ENCODE measurements at places on chromosomes 11 and 22.

DNA sequence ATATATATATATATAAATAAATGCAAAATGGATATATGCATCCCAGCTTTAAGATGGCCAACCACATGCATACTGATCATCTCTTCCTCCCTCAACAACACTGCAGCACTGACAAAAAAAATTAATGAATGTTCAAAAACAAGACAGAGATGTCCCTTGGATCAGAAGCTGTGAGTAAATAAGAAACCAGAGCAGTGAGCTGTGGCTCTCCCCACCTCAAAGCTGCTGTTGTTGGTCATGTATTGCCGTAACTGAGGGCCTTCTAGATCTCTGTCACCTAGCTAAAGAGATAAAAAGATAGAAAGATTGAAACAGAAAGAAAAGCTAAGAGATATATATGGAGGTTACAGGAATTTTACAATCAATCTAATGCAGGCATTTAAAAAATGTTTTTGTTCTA, 15.5 kb upstream of the TMEM135 start:
- DNase-seq: no peak

- DNase-seq: no peak
Observed at GRCh38 chr11:75891947-75892739, 77.1 kb downstream of the UVRAG start.

- DNase-seq: no peak
Observed at GRCh38 chr11:65058419-65059054, at the start of gene NAALADL1. Gene NAALADL1, minus strand, starts transcription at chr11:65058553. Its CDS starts 32 bp downstream, at chr11:65058521.

GRCh38 chr22:31867386-31868153, 76.8 kb upstream of the YWHAH start:
- no peak for DNase-seq

DNA sequence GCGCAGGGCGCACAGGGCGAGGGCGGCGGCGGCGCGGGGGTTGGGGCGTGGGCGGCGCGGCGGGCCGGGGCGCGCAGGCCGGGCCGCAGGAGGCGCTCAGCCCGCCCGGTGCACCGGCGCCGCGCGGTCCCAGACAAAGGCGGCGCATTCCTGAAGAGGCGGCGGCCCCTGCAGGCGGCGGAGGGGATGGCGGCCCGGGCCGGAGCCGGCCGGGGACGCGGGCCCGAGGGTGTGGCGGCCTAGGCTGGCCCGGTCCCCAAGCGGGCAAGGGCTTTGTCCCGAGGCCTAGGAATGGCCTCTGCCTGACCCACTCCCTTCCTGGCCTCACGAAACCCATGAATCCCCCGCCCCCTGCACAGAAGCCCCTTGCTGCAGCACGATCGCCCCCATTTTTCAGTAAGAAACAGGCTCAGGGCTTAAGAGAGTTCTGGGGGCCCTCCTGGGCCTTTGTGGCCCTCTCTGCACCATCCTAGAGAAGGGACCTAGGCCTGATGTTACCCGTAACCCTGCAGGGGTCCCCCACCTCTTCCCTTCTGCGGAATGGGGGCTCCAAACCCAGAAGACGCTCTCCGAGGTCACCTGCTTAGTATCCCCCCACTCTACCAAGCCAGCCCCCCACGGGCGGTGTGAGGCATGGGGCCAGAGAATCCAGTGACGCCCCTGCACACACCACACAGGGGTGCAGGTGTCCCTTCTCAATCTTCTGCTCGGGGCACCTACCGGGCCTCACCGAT, at the start of gene RTN4R:
RTN4R (minus strand) TSS at position 40 of the 734 bp plus-strand sequence. CDS start 226 bp downstream, outside the sequence.
- DNase-seq: peak; percentile 43

DNA sequence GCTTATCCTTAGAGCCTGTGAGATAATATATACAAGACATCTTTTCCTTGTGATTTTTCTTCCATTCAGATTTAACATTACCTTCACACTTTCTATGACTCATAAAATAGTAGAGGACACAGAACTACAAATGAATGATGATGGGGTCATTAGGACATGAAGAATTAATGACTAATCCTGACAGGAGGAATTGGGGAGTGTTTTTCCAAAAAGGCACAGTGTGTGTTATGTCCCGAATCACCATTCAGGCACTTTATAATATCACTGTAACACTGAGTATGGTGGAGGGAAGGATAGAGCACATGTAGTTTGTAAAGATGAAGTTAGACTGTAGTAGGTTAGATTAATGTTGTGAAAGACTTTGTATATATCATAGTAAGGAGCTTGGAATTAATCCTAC, 391.3 kb downstream of the JRKL start:
- no peak for DNase-seq

GRCh38 chr11:9689721-9690120, 25.8 kb downstream of the SWAP70 start:
- peak; percentile 17 for DNase-seq

DNA sequence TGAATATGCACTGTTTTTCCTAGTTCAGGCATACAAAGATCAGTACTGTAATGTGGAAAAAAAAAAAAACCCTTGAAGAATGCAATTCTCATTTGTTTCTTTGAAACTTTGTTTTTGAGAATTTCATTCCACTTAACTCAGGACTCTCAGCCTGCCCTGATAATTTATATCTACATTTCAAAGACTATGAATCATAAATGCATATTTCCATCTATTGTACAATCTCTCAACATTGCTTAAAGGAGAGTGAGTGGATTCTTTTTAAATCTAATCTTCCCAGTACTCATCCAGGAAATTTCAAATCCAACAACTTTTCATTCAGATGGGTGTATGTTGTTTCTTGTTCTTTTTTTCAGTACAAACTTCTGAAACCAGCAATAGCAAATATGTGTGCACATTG, 322.2 kb upstream of the DDI1 start:
- DNase-seq: no peak

DNA sequence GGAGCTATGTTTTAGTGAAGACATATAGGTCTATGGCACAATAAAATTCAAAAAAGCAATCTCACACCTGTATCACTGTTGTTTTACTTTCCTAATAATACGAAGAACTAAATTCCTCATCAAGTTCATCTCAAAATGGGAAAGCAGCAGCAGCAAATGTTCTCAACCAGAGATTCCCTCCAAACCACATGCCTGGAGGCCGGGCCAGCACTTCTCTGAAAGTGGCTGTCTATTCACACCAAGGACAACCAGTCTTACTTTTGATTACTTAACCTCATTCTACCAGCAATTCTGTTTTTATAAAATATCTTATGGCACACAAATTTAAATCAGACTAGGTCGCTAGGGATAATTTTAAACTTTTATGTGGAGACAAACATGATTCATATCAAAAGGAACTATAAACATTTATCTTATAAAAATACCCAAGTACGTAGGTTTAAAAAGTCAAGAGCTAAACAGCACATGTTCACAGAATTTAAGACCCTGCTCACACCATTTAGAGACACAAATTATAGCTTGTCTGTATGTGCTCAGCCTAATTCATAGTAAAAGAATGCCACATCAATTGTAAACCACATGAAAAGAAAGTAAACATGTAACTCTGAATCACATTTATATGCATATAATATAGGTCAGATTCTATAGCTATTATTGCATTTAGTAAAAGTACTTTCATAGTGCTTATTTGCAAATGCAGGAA, 46.1 kb downstream of the RRAS2 start:
- DNase-seq: no peak

GRCh38 chr11:8384199-8384821, 120.6 kb upstream of the LMO1 start:
- peak; percentile 75 for DNase-seq

- peak; percentile 38 for DNase-seq
Observed at GRCh38 chr11:15815246-15816195, 540.8 kb downstream of the SOX6 start.

DNA sequence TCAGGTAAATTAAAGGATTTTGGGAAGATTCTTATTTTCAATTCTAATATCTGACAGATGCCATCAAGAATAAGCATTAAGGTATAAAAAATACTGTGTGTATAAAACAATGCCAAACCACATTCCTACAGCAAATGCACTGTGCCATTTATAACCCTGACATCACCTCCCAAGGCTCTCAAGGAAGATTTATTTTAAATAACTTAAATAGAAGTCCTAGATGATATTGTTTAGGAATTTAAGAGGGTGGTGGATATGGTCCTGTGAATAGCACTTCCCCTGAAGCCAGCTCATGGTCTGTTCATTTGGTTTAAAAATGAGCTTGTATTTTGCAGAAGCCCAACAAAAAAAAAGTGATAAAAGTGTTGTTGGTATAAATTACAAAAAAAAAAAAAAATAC, 32.1 kb downstream of the PPIL2 start:
- DNase-seq: peak; percentile 62
